ENCODE measurements at places on chromosomes 13 and 19.

DNA sequence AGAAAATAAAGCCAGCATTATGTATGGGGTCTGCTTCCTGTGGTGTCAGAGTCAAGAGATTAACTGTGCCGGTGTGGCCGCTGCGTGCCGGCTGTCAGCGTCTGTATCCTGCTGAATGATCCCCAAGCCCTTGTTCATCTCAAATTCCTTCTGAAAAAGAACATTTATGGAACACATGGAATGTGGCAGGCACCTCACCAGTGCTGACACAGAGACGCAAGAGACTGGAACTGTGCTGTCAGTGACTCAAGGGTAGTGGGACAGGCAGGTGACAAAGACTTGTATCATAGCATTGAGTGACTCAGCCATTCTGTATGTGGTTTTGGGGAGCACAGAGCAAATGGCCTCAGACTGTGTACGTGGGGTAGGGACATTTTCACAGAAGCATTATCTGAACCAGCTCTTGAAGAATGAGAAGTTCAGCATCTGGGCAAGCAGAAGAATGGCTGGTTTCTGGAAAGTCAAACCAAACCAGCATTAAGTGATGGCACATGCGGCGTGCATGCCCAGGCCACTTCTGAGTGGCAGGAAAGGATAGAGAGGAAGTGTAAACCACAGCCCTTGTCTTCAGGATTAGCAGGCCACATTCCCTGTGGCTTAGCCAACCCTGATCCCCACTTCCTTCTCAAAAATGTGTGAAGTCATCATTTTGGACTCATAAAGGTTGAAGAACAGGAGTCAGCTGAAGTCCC lies 54.0 kb upstream of the IRS2 start:
- peak; percentile 71 for DNase-seq

- peak; percentile 72 for DNase-seq
These were observed 3.7 kb downstream of the FUZ start for GRCh38 chr19:49809160-49809940.

DNA sequence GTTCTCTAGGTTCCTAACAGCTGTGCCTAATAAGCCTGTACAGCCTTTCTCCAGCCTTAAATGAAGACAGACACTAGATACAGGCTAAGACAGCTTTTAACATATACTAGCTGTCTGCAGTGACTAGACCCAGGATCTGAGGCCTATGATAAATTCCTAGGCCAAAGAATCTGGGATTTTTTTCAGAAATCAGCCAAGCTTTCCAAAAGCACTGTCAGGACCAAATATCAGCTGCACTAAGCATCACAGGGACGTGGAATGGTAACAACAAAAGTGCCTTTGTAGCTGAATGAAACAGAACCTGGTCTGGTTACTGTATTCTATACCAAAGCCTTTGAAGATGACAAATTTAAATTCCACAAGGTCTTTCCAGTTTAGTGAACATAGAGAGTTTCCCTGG lies 77.9 kb upstream of the DOCK9 start:
- peak; percentile 79 for DNase-seq

- no peak for DNase-seq
These were observed 112.8 kb downstream of the POSTN start for GRCh38 chr13:37485756-37486155.

- no peak for DNase-seq
These were observed 2.6 kb downstream of the SPRYD7 start for GRCh38 chr13:49933511-49933910.

GRCh38 chr19:6267552-6268381 lies 12.0 kb downstream of the MLLT1 start:
- DNase-seq, result no peak

GRCh38 chr13:101398920-101399319 lies 17.4 kb downstream of the NALCN start:
- no peak for DNase-seq
